ENCODE measurements at places on chromosomes 16 and 17. TPM values are rescaled to one million over a fixed set of nuclear protein-coding genes. Genes with fewer than 3 reads are reported as not detected.

The MTMR4 gene
- total RNA-seq, result 30.0 TPM

The TSR1 gene
- 31.9 TPM for total RNA-seq

The APOBR gene
- total RNA-seq, result 5.6 TPM

The KIF19 gene
- 1.1 TPM for total RNA-seq

The KRTAP9-2 gene
- not detected for total RNA-seq

The CCDC200 gene
- 1.0 TPM for total RNA-seq

The KRT33A gene
- not detected for total RNA-seq

The MRPL12 gene
- total RNA-seq, result 26.2 TPM

The MT1F gene
- 2.7 TPM for total RNA-seq

The CES3 gene
- 1.3 TPM for total RNA-seq

The NPIPB9 gene
- 1.9 TPM for total RNA-seq

The TGFB1I1 gene
- total RNA-seq, result 0.42 TPM

The TNP2 gene
- total RNA-seq, result not detected

The MT1A gene
- not detected for total RNA-seq

The ARL5C gene
- total RNA-seq, result not detected

The SLFN13 gene
- total RNA-seq, result 9.5 TPM

The CIITA gene
- 3.0 TPM for total RNA-seq

The CCL8 gene
- not detected for total RNA-seq

The OTOA gene
- total RNA-seq, result 0.19 TPM

The MYLK3 gene
- 0.38 TPM for total RNA-seq

The TBC1D3D gene
- total RNA-seq, result 8.0 TPM

All from CD4-positive, alpha-beta T cell (primary cell).